ENCODE measurements at places on chromosomes 3 and 15.
A peak's percentile ranks its signal among the peaks of the same experiment; 100 is the strongest.

DNA sequence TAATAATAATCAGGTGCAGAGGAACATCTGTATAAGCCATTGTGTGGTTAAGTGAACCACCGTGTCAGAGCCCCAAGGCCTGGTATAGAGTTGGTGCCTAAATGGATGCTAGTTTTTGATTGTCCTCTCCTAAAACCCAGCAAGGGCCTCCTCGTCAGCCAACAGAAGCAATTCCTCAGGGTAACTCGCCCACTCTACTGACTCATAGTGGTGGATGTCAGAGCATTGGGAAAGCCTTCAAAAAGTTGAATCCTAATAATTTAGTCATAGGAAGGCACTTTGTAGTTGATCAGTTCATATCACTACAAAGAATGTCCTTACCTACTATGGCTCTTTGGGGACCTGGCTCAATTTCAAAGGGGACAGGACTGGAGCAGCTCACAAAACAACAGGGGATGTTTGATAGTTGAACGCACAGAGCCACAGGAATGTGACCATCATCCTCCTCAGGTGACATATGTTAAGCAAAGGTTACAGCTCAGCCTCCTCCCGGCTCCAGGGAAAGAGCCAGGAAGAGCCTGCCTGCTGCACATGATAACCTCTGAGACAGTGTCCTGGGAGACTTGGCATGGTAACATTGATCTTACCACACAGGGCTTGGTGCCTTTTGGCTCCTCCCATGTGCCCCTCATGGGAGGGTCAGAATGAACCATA, 338.7 kb downstream of the CLSTN2 start:
- DNase-seq: peak; percentile 9

DNA sequence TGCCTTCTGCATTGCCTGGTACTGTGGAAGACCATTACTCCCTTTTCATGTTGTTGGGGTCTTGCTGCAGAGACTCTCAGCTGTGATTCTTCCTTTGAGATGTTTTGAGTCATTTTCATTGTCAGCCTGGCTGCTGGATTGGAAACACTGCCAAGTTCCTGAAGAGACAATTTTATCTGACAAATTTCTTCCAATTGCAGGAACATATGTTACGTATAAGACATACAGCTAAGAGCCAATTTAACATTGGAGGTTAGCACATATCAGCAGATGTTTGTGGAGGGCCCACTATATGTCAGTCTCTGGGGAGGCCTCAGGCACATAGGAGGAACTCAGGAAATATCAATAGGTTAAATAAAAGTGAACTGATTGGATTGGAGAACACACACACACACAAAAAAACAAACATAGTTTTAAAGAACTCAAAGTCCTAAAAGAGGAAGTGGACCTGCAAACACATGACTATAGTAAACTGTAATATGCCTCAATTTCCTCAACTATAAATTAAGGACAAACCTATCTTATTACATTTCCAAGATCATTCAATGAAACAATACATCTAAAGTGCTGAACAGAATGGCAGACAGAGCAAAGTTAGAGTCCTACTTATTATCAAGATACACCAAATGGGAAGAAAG, 172.3 kb downstream of the MYRIP start:
- peak; percentile 15 for DNase-seq

DNA sequence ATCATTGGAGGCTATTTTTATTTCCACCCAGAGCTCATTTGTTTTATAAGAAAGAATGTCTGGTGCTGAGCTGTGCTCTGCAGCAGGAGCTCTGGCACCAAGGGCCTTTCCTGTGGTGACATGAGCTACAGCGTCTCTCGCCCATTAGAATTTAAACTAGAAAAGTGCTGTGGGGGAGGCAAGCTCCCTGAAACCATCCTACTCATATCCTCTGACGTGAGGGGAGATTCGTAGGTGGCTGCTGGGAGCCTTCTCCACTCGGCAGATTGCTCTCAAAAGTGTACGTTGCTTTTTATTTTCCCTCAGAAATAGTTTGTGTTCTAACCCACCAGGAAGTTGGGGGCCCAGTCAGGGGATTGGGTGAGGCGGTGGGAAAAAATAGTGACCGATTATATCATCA, 76.3 kb upstream of the ARHGEF3 start:
- peak; percentile 53 for DNase-seq

- no peak for DNase-seq
These were observed 60.0 kb upstream of the GADL1 start for GRCh38 chr3:30954426-30954825.

DNA sequence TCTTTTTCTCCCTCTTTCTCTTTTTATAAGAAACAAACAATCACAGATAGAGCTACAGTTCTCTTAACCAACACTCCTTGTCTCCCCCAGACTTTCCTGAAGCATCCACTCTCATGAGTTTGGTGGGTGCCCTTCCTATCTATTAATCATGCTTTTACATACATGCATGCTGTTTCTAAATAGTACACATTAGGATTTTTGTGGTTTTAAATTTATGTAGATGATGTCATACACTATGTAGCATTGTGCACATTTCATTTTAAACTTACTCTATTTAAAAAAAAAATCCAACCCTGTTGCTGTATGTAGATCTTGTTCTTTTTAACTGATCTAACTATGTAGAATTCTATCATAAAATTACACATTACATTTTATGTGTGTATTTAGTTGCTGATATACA, 104.3 kb upstream of the MRPS22 start:
- no peak for DNase-seq

DNA sequence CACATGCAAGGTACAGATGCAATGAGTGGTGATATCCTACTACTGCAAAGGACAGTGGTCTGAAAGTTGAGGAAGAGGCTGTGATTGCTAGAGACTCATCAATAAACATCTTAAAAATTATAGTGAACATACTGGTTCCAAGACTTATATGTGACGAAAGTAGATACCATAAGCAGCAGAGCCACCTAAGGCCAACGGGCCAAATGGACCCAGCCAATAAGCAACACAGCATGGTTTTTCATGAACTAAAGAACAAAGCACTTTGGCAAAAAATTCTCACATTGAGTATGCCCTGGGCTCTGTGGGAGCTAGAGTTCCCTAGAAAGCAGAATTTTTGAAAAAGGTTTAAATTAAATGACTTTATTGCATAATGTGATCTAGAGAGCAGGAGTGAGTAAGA, 272.1 kb downstream of the SI start:
- no peak for DNase-seq

GRCh38 chr3:196073255-196073753, 8.6 kb downstream of the TFRC start:
- peak; percentile 56 for DNase-seq

DNA sequence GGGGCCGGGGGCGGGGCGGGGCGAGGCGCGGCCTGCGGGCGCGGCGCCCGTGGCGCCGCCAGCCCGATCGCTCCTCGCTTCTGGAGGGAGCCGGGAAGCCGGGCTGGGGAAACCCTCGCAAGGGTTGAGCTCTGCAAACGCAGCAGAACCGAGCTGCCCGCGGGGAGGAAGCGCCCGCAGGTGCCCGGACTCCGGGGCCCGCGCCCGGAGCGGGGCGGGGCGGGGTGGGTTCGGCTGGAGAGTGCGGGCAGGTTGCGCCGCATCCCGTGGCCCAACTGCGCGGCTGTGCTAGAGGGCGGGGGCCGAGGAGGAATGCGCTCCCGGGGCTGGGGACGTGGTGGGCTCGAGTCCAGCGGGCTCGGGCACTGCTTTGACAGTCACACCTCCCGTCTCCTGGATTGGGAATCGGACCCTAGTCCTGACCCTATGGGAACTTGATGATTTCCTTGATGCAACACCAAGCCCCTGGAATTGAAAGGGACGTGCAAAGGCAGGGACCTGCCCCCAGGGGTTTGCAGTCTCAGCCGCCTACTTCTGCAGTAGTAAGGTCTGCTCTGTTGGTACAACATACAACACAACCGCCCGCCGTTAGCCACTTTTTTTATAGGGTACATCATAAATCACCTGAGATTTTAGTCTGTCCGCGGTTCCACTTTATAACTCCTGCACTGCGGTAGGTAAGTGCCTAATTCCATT, 34.3 kb downstream of the ZBTB38 start:
- peak; percentile 80 for DNase-seq

- DNase-seq: no peak
These were observed 573.3 kb downstream of the EPHB1 start for GRCh38 chr3:135368316-135368715.

- no peak for DNase-seq
These were observed 1061.2 kb downstream of the DIPK2A start for GRCh38 chr3:145032791-145033190.

DNA sequence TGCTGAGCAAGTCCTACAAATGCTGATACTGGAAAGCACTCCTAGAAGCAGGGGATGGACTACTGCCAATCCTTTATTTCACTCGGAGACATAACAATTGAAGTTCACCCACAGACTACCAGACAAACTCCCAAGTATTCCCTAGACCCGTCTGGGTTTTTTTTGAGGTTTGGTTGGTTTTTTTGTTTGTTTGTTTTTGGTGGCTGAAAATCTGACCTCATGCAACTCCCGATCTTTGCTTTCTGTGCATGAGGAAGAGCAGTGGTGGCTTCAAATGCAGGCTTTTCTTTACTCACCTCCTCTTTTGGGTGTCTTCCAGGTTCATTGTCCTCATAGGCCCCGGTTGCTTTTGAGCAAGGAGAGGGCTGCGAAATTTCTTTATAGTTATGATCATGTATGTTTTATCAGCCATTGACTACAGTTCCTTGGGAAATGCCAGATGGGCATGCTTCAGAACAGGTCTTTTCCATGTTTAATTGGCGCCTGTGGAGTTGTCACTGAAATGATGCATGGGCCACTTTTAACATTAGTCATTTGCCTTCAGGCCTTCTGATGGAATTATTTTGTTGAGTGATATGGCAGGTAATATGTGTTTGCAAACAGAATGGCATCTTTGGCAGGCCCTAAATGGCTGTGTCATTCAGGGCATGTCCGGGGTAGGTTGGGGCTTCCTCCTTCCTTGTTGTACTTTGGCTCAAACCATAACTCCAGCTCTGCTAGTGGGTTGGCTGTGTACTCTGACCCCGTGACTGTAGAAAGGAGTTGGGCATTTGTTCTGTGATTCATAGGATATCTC, 81.3 kb upstream of the ZBED2 start:
- peak; percentile 27 for DNase-seq

- DNase-seq: no peak
These were observed 339.1 kb downstream of the SATB1 start for GRCh38 chr3:18086078-18086477.

DNA sequence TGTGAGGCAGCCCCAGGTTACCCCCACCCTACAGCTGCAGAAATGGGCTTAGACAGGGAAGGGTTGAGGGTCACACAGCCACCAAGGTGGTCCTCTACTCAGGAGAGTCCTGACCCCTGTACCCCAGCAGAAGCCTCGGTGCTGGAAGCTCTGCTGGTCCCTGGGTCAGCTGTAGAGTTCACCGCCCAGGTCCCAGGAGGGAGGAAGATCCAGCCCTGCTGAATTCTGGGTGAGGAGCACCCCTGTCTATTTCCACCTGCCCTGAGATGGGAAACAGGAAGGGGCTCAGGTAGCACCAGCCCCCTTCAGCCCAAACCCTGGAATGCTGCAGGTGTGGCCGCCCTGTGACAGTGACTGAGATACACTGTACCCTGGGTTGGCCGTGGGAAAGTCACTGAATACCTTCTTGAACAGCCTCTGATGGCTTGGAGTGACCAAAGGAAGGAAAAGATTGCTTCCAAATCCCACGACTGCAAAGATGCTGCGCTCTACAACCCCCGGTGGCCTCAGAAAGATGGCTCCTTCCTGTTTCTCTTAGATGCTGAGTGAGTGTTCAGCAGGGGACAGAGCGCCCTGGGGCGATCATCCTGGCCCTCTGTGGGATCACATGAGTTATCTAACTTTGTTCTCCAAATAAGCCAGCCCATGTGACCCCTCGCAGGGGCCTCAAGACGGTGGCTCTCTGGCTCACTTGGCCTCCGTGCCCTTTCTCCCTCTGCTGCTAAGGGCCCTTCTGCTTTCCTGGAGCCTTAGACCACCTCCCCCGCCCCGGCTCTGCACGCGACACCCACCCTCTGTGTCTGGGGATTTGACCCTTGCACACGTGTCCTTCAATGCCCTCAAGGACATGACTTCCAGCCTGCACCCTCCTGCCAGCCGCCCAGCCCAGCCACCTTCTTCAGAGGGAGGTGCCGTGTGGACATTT, 141.9 kb downstream of the NSMCE3 start:
- DNase-seq: no peak

- no peak for DNase-seq
These were observed 332.7 kb upstream of the ADAMTS9 start for GRCh38 chr3:65020281-65021160.

GRCh38 chr3:99720985-99721632, 82.7 kb downstream of the COL8A1 start:
- DNase-seq: peak; percentile 30

GRCh38 chr15:63046917-63047760, 4.6 kb downstream of the TPM1 start:
- DNase-seq: no peak

DNA sequence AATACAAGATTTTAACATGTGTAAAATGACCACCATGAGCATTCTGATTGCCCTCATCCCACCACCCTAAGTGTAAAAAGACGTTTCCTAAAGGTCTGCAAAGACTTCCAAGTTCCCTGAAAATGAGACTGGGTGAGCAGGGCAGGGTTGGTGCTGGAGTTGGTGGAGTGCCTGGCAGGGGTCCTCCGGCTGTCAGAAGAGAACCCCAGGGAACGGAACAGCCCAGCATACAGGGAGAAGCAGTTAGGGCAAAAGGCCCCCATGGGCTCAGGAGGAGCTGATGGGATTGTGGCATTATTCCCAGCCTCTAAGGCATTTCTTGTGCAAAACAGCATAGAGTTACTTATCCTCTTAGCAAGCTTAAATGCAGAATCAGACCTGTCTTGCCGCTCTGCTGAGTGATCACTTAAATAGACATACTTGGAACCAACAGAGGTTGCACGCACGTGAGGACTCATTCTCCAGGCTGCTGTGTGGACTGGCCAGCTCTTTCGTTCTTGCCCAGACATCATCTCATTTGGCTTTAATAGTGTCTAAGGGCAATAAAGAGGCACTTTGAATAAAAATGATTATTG, 36.0 kb downstream of the XYLB start:
- no peak for DNase-seq

DNA sequence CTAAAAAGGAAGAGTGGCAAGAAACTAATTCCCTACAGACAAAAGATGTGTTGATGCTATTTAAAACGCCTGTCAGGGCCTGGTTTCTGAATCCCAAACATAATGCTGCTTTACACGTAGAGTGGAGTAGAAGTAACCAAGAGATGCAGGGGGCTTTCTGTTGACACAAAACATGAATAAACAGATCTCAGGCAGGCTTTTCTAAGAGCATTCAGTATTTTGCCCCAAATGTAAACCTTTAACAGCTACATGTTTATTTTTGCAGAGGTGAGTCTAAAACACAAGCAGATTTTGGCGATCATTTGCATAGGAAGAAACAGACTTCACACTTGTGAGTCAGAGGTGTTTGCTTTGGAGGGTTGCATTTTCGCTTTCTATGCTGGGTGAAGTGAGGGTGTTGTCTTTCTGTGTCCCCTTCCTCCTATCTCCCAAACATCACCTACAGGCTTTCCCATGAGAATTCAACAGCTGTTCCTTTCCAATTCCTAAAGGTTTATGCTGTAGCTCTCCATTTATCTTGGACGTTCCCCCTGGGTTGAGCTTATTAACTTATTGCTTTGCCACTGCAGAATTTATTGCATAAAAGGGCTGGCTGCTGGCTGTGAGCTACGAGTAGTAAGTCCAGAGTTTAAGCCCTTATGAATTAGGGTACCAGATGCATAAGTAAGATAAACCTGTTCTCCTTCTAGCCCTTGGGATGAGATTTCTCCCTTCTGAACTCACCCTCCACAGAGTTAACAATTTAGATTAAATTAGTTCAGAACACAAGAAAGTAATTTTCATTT, 156.7 kb downstream of the DIPK2A start:
- no peak for DNase-seq

All from fibroblast of skin of abdomen (primary cell).